ENCODE measurements at places on chromosomes 2 and 18.

GRCh38 chr2:167192833-167193232 lies 304.6 kb downstream of the XIRP2 start:
- no peak for DNase-seq

DNA sequence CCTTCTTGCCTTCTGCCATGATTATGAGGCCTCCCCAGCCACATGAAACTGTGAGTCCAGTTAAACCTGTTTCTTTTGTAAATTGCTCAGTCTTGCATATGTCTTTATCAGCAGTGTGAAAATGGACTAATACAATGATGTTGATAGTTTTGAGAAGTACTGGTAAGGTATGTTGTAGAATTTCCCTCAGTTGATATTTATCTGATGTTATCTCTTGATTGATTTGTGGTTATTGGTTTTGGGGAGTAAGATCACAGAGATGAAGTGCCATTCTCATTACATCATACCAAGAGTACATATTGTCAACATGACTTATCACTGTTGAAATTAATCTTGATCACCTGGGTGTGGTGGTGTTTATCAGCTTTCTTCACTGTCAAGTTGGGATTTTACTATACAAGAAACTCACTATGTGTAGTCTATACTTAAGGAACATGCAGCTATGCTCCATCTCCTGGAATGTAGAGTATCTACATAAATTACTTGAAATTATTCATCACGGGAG lies 5.1 kb upstream of the SPAG16 start:
- DNase-seq = no peak

DNA sequence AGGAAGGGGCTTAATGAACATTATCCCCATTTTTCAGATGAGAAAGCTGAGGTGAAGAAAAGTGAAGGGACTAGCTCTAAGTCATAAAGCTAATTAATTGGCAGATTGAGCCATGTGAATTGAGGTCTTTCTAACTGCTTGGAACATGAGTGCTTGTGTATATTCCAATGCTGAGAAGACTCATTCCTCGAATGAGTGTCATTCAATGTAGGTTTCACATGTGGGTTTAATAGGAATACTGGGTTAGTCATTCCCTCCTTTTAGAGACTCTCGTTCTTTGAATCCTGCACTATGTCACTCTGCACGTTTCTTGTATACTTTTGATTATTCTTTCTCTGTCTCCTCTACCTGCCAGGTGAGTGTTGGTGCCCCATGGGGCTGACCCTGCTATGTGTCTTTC lies 218.2 kb downstream of the HRH4 start:
- DNase-seq = no peak

- peak; percentile 3 for DNase-seq
Observed at GRCh38 chr18:36211612-36212065, 24.3 kb downstream of the MOCOS start.

DNA sequence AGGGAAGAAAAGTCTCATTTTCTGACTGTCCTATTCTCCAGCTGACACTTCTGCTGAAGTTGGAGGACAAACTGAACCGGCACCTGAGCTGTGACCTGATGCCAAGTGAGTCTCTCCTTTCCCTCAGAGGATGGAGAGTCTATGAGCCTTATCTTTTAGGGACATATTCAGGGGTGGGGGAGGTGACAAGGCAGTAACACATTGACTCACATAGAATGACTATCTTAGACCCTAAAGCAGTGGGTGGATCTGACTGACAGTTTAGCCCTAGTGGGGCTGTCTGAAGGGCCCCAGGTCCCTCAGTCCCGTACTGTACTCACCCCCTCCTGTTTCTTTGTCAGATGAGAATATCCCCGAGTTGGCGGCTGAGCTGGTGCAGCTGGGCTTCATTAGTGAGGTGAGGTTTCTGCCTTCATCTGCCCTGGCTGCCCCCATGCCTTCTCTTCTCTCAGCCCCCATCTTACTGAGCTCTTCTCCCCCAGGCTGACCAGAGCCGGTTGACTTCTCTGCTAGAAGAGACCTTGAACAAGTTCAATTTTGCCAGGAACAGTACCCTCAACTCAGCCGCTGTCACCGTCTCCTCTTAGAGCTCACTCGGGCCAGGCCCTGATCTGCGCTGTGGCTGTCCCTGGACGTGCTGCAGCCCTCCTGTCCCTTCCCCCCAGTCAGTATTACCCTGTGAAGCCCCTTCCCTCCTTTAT lies 805 bp upstream of the KRTCAP3 start:
- DNase-seq = no peak

GRCh38 chr2:237726401-237726830 lies 72.2 kb upstream of the RBM44 start:
- DNase-seq = peak; percentile 83

- peak; percentile 78 for DNase-seq
Observed at GRCh38 chr2:168961450-168962229, 60.5 kb downstream of the G6PC2 start.

- DNase-seq = no peak
Observed at GRCh38 chr2:222424729-222425671, 657 bp downstream of the SGPP2 start.

DNA sequence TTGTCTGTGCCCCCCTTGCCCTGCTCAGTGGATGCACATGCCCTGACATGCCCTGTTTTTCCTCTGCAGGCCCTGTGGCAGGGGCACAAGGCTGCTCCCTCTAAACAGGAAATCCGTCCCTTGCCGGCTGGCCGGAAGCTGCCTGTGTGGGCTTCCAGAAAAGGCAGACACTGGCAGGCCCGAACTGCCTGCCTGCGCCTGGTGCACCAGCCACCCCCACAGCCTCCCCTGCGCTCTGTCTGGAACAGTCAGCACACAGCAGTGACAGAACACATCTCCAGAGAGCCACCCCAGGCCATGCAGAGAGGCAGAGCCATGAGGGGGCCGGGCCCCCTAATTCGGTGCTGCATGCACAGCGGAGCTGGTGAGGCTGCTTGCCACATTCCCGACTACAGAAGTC lies 33.5 kb downstream of the LOXHD1 start:
- DNase-seq = no peak

DNA sequence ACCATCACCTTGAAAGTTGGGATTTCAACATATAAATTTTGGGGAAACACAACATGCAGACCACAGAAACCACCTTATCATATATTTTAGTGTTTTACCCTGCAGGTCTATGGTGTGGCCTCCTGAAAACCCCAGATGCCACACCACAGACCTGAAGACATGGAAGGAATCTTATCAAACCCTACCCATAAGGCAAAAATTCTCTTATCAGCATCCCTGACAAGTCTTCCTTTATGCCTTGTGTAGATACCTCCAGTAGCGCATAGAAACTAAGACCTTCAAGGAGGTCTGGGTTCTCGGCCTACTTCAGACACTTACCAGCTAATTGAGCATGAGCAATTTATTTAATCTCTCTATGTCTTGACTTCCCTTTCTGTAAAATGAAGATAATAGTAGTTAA lies 59.1 kb upstream of the SLC14A2 start:
- no peak for DNase-seq

- DNase-seq = no peak
Observed at GRCh38 chr2:230972046-230972445, 23.9 kb upstream of the SPATA3 start.

GRCh38 chr2:226211439-226211838 lies 588.2 kb downstream of the IRS1 start:
- peak; percentile 88 for DNase-seq

DNA sequence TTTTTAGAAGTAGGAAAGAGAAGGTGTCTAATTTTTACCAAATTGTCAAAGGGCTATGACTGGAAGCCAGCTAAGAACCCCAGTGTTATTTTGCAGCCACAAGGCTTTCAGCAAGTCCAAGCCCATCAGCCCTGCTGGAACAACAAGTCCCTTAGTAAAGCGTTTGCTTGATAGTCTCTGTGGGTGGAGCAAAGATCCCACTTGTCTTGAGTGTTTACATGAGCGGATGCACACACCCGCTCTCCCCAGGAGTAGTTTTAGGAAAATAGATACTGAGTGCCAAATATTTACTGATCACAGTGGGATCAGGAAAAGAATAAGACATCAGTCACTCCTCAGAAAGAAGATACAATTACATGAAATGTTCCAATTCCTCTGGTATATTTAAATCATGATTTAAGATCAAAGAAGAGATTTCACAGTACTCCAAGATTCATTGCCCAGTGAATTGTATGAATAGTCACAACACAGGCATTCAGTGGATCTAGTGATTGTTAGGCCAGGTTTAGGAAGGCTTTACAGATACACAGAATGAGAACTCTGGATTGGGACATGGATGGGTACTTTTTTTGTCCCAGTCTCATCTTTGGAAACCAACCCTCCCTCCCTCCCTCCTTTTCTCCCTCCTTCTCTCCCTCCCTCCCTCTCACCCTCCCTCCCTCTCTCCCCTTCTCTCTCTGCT lies 514.9 kb downstream of the PTPRM start:
- DNase-seq = no peak

DNA sequence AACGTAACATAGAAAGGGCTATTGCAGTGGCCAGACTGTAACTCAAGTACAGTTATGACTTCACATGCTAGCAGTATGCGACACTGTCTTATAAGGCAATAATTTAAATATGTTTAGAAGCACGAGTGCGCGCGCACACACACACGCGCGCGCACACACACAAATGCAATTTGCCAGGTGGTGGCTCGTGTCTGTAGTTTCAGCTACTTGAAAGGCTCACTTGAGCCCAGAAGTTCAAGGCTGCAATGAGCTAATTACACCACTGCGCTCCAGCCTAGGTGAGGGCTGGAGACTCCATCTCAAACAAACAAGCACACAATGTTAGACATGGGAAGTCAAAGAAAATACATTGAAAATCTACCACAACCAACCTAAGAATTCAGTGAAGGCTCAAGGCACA lies 103.7 kb downstream of the USP34 start:
- DNase-seq = no peak

DNA sequence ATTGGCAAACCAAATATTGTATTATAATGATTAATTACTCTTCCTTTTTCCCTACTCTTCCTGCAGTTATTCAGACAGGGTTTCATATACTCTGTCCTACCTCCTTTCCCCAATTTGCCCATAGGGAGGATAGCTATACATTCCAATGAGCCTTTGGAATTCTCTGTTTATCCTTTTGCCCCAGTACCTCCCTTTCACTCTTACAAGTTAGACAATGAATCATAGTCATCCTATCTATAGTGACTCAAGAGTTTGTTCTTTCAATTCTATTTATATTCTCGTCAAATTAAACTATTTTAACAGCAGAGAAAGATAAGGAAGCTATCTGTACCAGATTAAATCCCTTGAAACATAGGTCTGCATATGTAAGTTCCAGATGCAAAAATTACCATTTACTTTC lies 437.5 kb downstream of the NR4A2 start:
- peak; percentile 16 for DNase-seq

DNA sequence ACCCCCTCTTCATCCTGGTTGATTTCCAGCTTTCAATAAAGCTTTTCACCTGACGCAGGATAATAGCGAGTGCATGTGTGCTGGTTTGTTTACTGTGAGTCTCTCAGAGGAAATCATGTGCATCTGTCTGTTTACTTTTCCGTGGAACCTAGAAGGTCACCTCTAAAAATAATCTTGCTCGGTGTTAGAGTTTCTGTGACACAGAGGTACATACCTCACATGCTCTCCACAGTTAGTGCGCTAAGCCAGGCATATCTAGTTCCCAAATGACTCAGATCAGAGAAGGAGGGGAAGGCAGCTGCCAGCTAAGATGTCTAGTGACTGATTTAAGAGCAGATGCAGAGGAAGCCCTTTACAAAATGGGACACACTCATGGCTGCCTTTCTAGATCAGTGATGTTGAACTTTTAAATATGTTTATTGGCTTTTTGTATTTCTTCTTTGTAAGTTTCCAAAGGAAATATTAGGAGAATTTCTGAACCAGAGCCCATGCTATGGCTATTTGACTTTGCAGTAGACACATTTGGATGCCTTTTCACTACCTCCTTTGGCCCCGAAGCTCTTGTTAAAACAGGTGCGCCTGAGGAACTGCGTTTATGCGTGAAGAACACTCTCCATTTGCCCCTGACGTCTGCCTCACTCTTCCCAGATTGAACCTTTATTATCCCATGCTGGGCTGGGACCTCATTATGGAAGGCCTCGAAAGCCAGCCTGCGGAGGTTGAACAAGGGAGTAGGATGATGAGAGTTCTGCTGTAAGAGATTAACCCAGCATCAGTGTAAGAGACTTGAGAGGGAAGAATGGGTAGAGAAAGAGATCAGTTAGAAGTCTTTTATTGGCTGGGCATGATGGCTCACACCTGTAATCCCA lies 145.6 kb downstream of the FAM161A start:
- DNase-seq = peak; percentile 84

Measured in iris pigment epithelial cell (primary cell).